ENCODE measurements at places on chromosomes 4 and X. TPM values are rescaled to one million over a fixed set of nuclear protein-coding genes. Genes with fewer than 3 reads are reported as not detected.

The FTHL17 gene
- total RNA-seq = not detected

The SUPT20HL2 gene
- not detected for total RNA-seq

DNA sequence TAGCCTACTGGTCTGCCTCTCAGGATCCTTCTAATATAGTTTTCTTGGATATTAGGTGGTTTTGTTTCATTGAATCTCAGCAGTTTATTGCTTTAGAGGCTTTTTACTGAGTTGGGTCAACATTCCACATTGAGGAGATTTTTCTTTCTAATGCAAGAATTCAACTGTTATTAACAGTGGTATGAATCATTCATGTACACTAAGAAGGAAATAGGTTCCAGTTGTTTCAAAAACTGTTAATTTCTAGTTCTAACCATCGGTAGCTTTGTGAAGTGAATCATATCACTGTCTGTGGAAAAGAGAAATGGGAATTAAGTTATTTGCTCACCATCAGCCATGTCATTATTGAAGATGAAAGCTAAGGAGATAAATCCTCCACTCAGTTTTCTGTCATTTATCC is 331.5 kb downstream of the RPA4 start:
- no peak for DNase-seq

The ZAR1 gene
- total RNA-seq = not detected

GRCh38 chrX:131219271-131219670 is 69.8 kb downstream of the IGSF1 start:
- DNase-seq = no peak

GRCh38 chr4:8157944-8158709 is 486 bp downstream of the ABLIM2 start:
- DNase-seq = no peak
